ENCODE measurements at places on chromosomes 4 and X.

GRCh38 chrX:110557864-110558263 is 199.2 kb downstream of the RTL9 start:
- no peak for DNase-seq

DNA sequence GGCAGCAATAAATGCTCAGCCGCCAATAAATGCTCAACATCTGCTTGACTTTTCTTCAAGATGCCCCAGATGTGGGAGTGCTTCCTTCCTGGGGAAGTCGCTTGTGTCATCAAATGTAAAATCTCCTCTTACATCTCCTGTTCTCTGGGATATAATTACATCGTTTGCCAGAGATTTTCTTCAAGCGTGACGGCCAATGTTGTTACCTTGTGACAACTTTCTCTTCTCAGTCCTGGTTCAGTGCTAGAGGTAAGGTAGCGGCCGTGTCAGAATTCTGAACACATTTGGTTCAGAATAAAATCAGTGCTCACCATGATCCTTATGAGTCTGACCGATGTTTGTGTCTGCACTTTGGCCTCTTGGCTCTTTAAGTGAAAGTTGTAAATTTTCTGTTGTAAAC is 102.5 kb downstream of the ASMT start:
- DNase-seq = no peak

DNA sequence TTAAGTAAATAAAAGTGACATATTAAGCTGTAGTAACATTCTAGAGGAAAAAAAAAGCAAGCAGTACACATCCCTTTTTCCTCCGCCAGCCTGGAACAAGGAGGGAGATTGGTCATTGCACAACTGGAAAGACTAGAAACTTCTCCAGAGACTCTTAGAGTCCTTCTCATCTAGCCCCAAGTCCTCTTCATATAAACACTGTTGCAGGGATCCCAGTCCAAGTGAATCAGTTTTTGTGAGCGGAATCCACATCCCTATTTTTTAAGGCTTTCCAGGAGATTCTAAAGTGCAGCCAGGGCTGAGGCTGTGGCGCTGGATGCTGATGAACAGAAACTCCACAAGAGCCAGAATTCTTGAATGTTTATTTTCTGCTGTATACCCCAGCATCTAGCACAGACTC is 23.8 kb downstream of the REELD1 start:
- no peak for DNase-seq

DNA sequence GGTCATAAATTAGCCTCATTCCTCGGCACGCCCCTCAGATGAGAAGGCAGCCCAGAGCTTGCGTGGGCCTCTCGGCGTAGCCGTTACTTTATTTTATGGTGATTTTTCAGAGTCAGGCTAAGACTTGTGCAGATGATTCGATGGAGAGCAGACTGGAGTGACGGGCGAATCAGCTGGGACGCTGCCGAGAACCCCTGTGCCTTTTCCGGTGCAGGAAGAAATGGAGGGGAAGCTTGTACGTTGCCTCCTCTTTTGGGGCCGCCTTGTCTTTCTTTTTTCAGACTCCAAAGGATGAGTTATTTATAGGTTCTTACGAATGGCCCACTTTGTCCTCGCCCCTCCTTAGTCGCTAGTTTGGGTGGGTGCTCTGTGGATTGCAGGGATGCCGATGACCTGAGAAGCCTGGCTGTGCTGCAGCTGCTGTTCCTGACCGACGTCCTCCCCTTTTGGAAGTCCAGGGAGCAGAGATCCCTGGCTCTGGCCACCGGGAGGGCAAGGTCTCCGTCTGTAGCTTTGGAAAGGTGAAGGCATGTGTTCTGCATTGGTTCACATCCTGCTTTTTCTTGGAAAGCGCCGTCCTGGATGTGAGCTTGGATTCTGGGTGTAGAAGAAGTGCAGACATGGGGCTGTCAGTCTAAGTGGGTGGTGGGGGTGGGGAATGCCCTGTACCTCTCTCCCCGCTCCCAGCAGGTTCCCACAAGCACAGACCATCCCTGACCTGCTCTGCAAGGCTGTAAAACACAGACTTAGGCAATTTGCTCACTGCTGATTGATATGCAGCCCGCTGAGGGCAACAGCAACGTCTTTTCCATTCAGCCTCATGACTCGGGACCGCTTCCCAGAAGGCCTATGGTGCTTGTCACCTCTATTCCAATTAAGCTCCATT is 9.3 kb downstream of the SORCS2 start:
- DNase-seq = no peak

GRCh38 chrX:2664502-2664901 is 26.6 kb upstream of the CD99 start:
- no peak for DNase-seq

- no peak for DNase-seq
These were observed 38.6 kb downstream of the TSC22D3 start for GRCh38 chrX:107736781-107737531.

- no peak for DNase-seq
These were observed 60.8 kb downstream of the REPS2 start for GRCh38 chrX:17007134-17007768.

- DNase-seq = no peak
These were observed 413.1 kb downstream of the GBA3 start for GRCh38 chr4:23105759-23106370.

DNA sequence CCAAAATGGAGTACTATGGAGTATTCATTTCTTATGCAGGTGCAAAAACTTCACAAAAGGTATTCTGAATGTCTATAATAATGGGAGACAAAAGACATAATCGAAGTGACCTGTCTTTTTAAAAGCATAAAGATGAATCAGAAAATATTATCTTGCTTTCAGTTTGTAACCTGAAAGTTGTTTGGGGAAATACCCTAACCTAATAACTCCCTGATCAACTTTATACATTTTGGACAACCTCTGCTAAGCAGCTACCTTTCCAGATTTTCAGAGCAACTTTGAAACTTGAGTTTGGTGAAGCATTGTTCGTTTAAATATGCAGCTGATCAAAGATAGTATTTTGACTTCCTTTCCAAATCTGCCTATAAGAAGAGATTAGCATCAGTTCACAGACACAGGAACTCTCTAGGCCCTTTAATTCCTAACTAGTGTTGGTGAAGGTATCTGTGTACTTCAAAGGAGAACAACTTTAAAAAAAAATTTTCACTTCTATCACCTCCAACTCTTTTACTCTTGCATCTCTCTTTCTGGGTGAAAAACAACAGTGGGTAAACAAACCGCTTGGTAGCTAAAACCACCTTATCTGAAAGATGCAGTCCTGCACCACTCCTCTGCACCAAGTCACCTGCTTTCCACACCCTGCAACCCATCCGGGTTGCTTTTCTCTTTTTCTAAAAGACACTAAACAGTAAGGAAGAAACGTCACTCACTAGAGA is 26.5 kb downstream of the CD40LG start:
- no peak for DNase-seq

GRCh38 chr4:127631420-127631819 is 1.3 kb upstream of the INTU start:
- DNase-seq = no peak

DNA sequence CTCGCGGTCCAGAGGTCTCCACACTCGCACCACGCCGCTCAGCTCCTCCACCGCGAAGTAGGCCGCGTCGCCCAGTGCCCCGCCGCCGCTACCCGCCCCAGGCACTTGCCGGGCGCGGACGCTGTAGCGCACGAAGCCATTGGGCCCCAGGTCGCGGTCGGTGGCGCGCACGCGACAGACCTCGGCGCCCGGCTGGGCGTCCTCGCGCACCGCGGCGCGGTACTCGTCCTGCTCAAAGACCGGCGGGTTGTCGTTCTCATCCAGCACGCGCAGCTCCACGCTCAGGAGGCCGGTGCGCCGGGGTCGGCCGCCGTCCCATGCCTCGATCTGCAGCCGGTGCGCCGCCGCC is 1.4 kb downstream of the DCHS2 start:
- DNase-seq = no peak

- no peak for DNase-seq
These were observed 228.1 kb downstream of the ADAMTS3 start for GRCh38 chr4:72340803-72341431.

GRCh38 chr4:158809611-158810486 is 41.0 kb downstream of the FNIP2 start:
- DNase-seq = no peak

DNA sequence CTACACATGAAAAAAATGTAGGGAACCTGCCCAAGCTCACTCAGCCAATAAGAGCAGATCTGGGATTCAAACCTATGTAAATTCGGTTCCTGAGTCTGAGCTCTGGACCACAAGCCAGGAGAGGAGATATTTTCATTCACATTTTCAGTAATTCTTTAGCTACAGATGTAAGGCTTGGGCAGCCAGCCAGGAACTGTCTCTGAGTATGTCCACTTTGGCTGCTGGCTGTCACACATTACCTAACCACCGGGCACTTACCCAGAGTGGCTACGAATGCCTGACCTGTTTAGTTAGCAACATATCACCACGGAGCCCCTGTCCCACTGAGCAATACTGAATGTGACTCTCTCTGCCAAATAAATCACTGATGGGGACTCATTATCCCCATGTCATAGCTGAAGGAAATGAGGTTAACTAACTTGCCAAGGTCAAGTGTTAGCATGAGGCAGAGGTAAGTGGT is 15.3 kb downstream of the USP46 start:
- DNase-seq = no peak

DNA sequence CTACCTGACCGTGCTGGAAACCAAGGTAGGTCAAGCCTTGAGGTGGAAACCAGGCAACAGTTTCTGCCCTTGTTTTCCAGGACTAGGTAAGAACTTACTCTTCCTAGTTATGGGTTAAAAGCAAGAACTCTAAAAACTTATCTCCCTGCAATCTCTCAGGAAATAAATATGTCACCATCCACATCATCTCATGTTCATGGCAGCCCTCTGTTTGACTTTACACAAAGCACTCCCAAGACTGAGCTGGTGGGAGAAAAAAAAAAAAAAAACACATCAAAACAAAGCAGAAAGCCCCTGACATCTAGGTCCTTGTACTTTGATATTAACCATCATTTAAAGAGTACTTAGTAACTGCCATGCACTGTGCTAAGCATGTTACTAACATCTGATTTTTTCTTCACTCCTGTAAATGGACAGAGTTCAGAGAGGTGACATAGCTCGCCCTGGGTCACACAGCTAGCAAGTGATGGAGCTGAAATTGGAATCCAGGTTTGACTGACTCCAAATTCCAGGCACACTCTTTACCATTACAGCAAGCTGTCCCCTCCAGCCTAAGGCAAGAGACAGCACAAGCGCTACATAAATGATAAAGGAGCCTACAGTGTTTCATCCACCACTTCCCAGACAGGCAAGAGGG is 102.8 kb upstream of the NOCT start:
- no peak for DNase-seq

- DNase-seq = no peak
These were observed 1.2 kb downstream of the CXCL3 start for GRCh38 chr4:74037076-74037955.

DNA sequence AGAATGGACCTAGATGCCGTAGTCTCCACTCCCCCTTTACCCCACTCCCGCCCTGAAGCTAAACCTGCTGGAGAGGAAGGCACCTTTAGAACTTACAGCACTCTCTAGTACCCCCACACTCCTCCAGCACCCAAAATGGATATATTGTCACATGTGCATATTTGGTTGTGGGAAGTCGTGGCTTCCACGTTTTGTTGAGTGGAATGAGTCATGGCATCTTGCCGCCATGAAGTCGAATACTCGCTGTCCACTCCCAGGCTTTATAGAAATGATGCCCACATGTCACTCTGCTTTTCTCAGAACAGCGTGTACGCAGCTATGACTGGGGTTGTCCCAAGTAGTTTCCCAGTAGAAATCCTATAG is 545 bp downstream of the ABCE1 start:
- DNase-seq = no peak

DNA sequence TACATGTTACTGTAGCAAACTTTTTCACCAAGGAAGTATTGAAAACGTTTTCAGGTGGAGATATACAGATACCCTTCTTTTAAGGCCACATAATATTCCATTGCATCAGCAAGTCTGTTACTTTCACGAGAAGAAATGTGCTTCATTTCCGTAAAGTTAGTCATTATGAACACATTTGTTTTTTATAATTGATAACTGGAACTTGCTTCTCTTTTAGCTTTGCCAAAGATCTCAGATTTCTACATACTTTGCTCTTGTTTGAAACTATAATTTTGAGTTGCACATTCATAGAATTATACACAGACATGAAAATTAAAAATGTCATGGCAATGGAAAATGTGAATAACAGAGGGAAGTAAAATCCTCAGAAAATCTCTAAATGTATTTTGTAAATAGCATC is 128.7 kb upstream of the GIMD1 start:
- no peak for DNase-seq

DNA sequence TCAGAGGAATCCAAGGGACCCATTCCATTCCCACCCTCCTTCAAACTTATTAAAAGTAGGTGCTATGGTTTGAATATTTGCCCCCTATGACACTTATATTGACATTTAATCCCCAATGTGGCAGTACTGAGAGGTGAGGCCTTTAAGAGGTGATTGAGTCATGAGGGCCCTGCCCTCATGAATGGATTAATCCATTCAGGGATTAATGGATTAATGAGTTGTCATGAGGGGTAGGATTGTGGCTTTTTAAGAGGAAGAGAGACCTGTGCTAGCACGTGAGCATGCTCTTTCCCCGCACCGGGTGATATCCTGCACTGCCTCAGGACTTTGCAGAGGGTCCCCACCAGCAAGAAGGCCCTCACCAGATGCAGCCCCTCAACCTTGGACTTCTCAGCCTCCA is 50.1 kb downstream of the IRF2 start:
- no peak for DNase-seq
